ENCODE measurements at places on chromosomes 3 and 15.

GRCh38 chr3:15791525-15791924, 6.3 kb downstream of the ANKRD28 start:
- no peak for DNase-seq

DNA sequence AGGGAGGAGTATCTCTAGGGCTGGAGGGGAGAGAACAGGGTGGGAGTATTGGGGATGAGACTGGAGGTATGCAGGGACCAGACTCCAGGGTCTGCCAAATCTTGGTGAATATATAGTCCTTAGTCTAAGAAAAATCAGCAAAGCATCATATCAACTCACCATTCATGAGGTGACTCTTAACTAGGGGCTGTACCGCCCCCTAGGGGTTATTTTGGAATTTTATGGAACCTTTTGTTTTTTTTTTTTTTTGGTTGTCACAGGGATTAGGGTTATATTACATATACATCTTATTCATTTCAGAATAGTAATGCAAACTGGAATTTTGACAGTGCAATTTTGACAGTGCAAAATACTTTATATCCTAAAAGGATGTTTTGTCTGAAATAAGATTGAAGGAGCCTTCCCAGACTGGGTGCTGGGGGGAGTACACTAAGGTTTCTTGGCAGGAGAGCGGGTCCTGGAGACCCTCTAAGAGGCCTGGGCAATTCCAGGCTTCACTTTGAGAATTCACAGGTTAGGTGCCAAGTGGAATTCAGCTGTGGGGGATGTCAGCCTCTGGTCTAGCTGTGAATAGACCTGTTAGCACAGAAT, 7.5 kb downstream of the CMTM7 start:
- DNase-seq = no peak

DNA sequence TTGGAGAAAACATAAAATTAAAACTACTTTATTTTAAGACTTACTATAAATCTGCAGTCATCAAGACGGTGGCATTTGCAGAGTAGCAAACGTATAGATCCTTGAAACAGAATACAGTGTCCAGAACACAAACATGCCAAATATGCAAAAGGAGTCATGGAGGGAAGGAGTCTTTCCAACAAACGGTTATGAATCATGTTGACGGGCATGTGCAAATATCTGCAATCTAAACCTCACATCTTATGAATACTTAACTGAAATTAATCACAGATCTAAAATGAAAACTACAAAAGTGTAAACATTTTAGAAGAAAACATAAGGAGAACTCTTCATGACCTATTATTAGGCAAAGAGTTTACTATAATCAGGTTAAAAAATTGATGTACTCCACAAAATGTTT, 69.4 kb downstream of the TFRC start:
- DNase-seq = no peak

DNA sequence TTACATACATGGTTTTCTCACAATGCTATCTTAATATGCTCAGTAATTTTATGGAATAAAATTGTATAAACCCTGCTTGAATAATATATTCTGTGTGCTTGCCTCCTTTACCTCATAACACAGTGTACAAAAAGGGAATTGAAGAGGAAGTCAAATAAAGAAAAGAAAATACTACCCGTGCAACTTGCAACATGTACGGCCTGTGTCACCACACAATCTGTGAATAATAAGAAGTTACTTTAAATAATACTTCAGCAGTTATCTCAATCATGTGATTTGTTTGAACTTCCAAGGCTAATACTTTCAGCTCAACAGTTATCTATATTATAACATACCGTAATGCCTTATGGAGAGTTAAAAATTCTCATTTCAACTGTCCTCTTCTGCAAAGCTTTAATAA, 58.1 kb upstream of the SATB1 start:
- DNase-seq = no peak

GRCh38 chr3:152780553-152780952, 54.4 kb upstream of the P2RY1 start:
- DNase-seq = no peak
